ENCODE measurements at places on chromosomes 7 and 10.
A peak's percentile ranks its signal among the peaks of the same experiment; 100 is the strongest.

DNA sequence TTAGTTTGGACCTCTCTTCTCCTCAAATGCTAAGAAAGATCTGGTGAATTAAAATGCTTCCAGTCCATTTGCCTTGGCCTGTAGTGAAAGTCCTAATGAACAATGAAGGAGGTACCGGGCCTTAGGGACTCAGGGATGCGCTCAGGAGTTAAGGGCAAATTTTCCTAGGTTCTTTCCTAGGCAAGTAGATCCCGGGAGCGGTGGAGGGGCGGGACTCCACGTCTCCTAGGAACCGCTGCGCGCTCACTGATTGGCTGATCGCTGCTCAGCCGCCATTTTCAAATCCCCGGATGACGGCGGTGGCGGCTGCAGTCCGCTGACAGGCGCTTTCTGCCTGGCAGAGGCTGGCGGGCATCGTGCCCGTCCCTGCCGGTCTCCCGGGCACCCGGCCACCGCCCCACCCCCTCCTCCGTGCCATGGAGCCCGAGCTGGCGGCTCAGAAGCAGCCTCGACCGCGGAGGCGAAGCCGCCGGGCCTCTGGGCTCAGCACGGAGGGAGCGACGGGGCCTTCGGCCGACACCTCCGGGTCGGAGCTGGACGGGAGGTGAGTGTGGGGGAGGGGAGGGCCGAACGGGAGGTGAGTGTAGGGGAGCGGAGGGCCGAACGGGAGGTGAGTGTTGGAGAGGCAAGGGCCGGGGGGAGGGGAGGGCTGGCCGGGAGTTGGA is at the start of gene NET1:
Gene NET1 (plus strand): TSS at position 281 of the 665 bp plus-strand sequence. CDS start 136 bp downstream, at position 417.
- DNase-seq, result peak; percentile 93

DNA sequence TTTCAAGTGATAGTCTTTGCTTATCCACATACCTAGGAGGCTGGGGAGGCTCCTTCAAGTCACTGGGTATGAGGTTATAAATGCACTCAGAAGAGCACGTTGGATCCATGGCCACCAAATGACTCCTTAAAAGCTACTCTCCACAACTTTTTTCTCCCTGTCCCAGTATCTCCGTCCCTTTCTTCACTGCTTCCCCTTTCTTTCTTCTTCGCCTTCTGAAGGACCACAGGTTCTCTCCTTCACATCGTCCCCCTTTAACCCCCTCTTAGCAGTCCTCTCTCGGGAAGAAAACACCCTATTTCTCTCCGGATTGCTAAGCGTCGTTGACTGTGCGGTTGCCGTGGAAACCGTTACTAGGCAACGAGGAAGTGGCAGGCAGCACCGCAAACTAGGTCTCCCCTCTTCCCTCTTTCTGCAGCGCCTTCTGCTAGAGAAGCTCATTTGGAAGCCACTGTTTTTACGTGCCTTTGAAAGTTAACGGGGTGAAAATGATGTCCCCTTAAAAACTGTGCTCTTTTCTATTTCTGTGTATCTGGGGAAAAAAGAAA is at the start of gene ENKUR:
Gene ENKUR (minus strand): TSS at position 331 of the 548 bp plus-strand sequence. CDS start 222 bp downstream, at position 109.
- DNase-seq, result peak; percentile 94

DNA sequence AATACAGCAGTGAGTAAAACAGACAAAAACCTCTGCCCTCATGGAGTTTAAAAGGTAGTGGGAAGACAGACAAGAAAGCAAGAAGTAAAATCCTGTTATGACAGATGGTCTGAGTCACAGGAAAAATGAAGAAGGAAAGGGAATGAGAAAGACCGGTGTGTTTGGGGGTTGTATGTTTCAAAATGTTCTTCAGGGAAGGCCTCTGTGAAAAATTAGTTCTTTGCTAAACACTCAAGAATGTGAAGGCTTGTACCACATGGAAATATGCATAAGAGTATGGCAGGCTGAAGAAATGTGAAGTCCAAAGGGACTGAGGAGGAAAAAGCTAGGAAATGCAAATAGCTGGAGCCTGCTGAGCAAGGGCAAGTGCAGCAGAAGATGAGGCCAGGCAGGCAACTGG is 315.9 kb upstream of the SEMA3A start:
- peak; percentile 28 for DNase-seq

GRCh38 chr7:99740573-99741440 is 5.8 kb upstream of the CYP3A7 start:
- peak; percentile 2 for DNase-seq

- DNase-seq, result no peak
Observed at GRCh38 chr7:127959770-127960169, 71.5 kb downstream of the LRRC4 start.

GRCh38 chr10:118730756-118731456 is 23.9 kb downstream of the CACUL1 start:
- DNase-seq, result no peak

DNA sequence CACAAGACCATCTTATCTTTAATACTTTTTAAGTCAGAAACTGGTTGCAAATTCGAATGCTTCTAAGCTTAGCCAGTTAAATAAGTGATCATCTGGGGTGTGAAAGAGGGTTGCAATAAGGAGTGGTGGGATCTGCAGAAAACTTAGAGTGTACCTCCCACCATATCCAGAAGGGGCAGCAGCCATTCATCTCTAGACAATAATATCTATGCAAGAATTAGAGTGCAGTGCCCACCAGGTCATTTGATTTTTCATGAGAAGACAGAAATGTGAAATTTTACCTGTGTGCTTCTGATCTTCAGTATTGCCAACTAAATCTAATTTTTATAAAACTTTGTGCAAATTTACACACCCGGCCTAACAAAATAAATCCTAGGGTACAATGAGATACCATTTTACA is 127.2 kb upstream of the SP4 start:
- peak; percentile 4 for DNase-seq

GRCh38 chr10:48288661-48289060 is 14.2 kb upstream of the FRMPD2 start:
- DNase-seq, result no peak

- no peak for DNase-seq
Observed at GRCh38 chr10:34959786-34960185, 130.4 kb downstream of the CUL2 start.

GRCh38 chr7:47465191-47465590 is 116.7 kb downstream of the TNS3 start:
- no peak for DNase-seq

DNA sequence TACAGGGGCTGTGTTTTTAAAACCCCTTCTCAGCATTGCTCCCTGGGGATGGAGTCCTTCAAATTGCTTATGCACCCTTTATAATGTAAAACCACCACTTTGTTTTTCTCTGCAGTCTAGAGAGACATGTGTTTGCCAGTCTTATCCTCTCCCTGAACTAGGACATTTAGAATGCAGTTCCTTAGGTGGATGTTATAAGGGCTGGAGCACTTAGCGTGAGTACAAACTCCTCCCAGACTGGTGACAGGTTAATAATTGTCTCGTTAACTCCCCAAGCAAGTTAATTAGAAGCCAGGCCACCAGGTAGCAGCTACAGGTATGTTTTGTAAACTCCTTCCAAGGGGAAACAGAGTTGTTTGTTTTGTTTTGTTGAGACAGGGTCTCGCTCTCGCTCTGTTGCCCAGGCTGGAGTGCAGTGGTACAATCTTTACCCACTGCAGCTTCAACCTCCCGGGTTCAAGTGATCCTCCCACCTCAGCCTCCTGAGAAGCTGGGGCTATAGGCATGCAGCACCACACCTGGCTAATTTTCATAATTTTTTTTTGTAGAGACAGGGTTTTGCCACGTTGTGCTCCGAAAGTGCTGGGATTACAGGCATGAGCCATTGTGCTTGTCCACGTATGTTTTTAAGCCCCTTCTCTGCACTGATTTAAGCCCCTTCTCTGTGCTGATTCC is 100.2 kb downstream of the FAM107B start:
- DNase-seq, result no peak

- DNase-seq, result no peak
Observed at GRCh38 chr10:18777258-18777657, 118.0 kb downstream of the ARL5B start.

- DNase-seq, result no peak
Observed at GRCh38 chr7:155471718-155472117, 13.8 kb downstream of the EN2 start.

- DNase-seq, result no peak
Observed at GRCh38 chr7:150586068-150586784, 19.0 kb downstream of the GIMAP4 start.

DNA sequence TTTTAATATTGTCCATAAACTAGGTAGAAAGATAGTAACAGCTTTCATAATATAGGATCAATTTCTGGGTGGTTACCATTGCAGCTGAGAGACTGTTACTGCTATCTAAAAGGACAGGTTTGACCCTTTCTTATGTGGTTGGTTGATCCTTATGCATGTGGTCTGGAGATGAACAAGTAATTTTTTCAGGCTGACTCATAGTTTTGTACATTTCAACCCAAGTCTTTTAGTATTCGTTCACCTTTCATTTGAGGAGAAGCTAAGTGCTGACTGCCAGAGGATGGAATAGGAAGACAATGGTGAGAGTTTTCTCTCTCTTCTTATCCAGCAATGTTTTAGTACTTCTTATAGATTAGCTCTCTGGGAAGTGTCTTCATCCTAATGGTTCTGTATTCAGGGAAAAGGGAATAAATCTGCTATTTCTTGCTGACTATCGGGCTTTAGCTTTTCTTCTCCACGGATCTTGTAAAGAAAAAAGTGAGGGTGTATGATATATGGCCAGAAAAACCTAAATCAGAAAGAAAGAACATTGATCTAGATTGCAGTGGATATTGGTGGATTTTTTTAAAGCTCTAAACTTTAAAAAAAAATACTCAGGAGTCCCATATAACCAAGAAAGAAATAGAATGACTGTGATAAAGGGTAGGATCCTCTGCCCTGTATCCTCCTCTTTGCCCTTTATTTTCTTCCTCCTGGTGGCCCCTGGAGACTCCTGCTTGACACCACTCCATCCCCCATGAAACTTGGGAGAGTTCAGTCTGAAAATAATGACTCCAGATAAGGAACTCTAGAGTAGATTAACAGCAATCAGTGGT is 88.0 kb downstream of the CPED1 start:
- peak; percentile 86 for DNase-seq

DNA sequence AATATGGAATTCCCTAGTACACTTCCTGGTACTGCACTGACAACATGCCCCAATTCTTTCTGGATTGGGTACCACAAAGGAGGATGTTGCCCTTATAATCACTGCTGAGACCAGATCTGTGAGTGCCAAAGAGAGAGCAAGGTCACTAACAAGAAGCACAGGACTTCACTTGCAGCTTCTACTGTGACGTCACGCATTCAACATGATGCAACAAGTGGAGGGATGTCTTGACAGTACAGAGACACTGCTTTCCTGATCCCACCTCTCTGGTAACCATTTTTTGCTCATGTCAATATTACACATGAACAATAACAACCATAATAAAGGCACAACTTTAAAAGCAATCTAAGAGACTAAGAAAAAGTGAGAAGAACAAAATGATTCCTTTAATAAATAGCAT is 414.1 kb upstream of the LRRN3 start:
- DNase-seq, result no peak

DNA sequence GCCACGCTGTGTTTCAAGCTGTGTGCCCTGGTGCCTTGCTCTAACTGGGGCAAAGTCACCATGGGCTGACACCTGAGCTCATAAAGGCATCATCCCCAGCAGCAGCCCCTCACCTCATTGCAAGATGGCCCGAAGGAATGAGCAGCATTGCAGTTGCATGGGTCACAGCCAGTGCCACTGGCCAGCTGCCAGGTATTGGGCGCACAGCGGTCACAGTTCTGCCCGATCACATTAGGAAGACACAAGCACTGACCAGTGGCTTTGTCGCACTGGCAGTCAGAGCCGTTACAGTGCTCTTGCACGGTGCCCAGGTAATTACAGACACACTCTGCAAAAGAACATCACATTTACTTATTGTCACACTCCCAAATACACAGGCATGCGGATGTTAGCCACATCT is 51.1 kb downstream of the LAMB1 start:
- no peak for DNase-seq

GRCh38 chr10:513393-513792 is 176.1 kb downstream of the DIP2C start:
- DNase-seq, result no peak

GRCh38 chr7:100066953-100067352 is 14.6 kb downstream of the ZNF3 start:
- no peak for DNase-seq

DNA sequence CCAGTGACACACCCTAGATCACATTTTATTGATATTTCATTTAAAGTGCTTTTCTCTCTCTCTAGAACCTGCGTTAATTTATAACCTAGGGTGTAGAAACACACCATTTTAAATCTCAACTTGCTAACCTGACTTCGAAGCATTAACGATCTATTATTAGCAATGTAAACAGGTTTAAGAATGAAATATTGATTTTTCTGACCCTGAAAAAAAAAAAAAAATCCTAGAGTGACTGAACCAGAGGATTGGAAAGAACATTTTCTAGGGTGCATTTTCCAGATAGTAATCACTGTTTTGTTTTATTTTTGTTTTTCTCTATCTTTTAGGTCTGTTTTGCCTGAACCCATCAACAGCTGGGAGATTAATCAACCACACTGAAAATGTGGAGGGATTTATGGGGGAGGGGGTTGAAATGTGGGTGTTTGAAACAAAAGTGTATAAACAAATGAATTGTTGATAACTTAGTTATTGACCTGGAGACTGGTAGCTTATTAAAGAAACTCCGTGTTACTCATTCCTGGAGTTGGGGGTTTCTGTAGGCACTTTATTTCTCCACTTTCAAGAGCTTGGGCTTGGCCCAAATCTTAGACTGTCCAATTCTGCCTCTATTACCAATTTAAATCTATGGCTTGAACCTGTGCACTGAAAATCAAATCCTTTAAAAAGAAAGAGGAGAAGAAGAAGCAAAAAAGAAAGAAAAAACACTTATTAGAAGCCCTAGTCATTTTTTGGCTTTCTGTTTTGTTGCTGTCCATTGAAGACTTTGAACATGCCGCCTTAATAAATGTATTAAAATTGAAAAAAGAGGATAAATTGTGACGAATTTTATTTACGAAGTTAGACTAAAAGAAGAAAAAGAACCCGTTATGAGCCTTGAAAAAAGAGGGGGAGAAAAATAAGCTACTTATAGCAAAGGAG is 2.8 kb downstream of the HOXA2 start:
- DNase-seq, result no peak

DNA sequence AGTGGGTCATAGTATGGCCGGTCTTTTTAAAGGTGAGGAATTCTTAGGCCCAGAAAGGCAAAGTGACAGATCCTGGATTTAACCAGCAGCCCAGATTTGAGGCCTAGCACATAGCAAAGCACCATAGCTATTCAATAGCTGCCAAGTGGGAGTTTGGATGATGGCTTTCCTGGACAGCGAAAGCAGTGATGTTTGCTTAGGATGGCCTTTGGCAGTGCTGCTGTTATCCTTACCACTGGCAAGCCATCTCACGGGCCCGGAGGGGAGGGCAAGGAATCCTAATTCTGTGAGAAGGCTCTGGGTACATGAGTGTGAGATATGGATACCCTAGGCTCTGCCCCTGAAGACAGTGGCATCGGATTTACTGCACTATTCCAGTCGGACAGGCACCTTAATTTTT is 50.4 kb downstream of the TCF7L2 start:
- no peak for DNase-seq

GRCh38 chr10:119207713-119208552 is 562 bp downstream of the GRK5 start:
- peak; percentile 71 for DNase-seq

- no peak for DNase-seq
Observed at GRCh38 chr7:3778345-3778744, 477.3 kb downstream of the SDK1 start.
